ENCODE measurements at places on chromosomes 3 and 15.

DNA sequence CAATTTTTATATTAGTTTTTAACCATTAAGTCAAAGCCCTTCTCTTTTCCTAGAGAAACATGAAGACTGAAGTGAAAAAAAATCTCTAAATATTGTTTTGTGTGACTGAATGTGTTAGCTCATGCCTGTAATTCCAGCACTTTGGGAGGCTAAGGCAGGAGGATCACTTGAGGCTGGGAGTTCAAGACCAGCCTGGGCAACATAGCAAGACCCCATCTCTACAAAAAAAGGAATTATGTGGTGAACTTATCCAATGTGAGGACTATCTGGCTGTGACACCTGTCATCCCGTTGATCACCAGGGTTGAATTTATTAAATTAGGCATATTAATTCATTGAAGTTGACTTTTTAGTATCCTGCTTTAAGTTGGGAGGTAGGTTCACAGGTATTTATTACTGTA lies 13.0 kb downstream of the SMC4 start:
- DNase-seq, result no peak

DNA sequence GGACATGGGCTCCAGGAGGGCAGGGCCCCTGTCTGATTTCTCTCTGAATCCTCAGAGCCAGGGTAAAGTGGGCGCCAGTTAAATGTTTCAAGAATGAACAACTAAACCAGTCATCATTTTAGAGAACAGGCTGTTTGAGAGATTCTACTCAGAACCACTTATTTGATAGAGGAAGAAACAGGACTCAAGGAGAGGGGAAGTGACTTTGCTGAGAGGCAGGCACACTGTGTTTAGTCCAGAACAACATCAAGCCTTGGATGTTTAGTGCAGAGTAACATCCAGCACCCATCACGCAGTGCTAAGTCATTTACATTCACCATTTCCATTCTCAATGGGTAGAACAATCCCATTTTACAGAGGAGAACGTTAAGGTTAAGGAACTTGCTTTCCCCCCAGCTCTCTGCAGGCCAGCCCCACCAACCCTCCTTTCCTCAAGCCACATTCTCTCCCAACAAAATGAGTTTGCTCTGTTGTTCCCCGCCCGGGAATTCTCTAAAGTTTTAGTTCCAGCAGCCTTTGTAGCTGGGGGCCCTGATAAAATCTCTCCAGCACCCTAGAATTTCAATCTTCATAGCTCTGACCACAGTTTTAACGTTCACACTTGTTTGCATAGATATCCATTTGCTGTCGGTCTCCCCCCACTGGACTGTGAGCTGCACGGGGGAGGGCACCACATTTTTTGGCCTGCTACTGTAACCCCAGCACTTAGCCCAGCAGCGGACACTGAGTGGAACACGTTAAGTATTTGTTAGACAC lies 962 bp downstream of the NMNAT3 start:
- DNase-seq, result peak; percentile 47

DNA sequence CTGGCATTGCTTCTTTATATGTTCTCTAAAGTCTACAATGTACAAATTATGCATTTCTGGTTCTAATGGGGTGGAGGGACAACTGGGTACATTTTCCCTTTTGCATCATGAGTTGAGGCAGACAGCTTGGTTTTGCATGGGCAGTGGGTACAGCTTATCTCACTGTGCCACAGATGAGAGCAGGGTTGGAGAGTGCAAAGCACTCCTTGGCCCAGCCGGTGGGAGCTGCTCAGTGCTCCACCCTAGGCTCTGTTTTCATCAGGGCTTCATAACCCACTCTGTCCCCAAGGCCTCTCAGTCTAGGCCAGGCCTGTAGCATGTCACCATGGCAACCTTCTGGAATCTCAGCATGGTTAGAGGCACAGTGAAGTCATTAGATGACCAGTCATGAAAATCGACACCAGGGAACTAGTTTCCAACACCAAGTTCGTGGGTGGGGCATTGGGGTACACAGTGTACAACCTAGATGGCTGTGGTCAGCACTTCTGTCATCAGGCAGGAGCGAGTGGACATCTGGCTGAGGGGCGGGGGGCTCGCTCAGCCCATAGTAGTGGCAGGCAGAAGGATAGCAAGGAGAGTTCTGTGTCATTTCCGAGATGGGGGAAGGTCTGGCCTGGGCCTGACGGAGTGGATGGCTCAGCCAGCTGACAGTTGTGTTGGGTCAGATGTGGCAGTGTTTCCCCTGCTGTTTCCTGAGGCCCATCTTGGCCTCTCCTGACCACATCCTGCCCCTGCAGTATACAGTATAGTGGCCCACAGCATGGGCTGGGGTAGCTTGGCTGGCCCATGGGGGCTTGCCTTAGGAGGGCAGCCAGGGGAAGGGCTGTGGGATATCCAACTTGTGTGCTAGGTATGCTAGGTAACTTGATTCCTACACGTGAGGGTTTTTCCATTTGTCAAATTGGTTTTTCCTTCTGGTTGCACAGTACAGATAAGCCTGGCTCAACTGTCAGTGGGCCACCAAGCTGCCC lies 75.7 kb upstream of the PRR23C start:
- DNase-seq, result no peak

DNA sequence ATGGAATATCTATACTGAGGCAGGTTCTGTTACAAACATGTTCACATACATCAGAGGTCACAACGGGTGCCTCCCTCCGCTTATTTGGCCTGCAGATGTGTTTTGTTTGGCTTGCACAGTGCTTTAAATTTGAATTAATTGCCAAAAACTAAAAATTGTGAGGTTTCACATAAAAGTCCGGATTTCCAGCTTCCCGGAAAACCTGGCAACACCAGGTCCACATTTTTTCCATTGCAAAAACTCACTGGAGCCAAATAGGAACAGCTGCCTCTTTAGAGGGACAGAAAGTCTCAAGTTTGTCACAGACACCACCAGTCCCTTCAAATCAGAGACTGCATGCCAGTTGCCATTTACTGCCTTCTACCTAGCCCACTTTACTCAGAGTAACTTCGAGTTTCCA lies 205.9 kb upstream of the MDFIC2 start:
- no peak for DNase-seq

GRCh38 chr15:73799466-73799865 lies 46.3 kb upstream of the INSYN1 start:
- no peak for DNase-seq

DNA sequence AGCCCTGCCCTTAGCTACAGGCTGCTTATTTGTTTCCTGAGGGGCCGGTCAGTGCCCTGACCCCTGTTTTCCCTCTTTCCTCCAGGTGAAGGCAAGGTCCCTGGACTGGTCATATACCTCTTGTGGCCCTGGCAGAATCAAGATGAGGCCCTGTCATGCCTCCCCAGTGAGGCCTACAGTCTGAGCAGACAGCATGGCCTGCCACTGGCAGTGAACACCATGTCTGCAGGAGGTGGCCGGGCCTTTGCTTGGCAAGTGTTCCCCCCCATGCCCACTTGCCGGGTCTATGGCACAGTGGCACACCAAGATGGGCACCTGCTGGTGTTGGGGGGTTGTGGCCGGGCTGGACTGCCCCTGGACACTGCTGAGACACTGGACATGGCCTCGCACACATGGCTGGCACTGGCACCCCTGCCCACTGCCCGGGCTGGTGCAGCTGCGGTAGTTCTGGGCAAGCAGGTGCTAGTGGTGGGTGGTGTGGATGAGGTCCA lies 1.2 kb downstream of the KLHDC8B start:
- peak; percentile 31 for DNase-seq

DNA sequence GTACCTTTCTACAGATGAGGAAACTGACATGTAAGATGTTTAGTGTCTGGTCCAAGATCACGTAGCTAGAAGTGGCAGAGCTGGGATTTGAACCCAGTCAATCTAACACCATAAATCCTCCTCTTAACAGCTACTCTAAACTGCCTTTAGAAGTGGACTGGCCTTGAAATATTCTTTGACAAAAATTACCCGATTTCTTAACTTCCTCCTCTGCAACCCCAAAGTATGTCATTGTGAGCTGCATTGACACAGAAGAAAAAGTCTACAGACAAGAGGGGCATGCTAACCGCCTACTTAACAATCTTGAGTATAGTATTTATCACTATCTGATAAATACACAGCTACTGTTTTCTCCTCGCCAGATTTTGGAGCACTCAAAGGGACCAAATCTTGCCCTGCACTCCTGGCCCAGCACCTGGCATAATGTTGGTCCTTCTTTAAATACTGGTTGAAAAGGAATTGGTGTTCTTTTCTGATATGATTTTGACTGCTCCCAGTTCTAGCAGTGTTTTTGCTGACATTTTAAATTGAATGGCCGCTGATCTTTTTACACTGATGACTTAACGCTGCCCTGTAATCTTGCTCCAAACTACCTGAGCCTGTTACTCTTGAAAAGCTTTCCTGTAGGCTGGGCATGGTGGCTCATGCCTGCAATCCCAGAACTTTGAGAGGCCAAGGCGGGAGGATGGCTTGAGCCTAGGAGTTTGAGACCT lies 36.9 kb downstream of the ITPR1 start:
- DNase-seq, result no peak

- DNase-seq, result no peak
These were observed 786.2 kb downstream of the SQOR start for GRCh38 chr15:46420990-46421389.

GRCh38 chr3:118805007-118805406 lies 229.6 kb downstream of the IGSF11 start:
- DNase-seq, result no peak

DNA sequence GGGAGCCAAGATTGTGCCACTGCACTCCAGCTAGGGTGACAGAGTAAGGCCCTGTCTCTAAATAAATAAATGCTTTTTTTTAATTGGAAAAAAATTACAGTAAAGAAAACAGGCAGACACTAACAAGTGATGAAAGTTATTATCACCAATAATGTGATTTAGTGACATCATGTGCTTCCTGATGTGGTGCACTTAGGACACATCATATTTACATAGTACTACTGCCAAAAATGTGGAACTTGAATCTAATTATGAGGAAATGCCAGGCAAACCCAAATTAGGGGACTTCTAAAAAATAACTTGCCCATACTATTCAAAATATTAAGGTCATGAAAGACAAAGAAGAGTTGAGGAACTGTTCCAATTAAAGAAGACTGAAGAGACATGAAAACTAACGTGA lies 30.8 kb downstream of the MAP4 start:
- DNase-seq, result no peak

- DNase-seq, result no peak
These were observed 49.2 kb upstream of the RYK start for GRCh38 chr3:134299888-134300206.

DNA sequence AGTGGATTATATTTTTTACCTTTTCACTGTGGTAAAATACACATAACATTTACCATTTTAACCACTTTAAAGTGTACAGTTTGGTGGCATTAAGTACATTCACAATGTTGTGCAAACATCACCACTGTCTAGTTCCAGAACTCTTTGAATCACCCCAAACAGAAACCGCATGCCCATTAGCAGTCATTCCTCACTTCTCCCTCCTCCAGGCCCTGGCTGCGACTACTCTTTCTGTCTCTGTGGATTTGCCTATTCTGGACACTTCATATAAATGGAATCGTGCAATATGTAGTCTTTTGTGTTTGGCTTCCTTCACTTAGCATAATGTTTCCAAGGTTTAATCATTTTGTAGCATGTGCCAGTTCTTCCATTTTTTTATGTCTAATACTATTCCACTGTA lies 409.8 kb downstream of the NTRK3 start:
- DNase-seq, result no peak

DNA sequence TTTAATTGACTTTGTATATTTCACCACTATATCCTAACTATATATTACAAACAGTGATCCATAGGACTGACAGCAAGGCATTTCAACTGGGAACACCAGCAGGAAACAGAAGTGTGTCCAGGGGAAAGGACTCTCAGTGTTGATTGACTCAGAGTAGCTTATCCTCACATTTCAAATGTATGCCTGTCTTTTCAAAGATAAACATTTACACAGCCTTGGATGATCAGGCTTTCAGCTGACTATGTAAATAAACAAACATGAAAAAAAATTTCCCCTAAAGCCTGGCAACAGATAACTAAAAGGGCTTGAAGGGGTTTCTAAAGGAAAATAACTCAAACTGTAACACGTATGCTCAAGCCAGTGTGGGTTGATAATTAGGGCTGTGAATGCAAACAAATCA lies 321.8 kb downstream of the TBC1D5 start:
- DNase-seq, result no peak

DNA sequence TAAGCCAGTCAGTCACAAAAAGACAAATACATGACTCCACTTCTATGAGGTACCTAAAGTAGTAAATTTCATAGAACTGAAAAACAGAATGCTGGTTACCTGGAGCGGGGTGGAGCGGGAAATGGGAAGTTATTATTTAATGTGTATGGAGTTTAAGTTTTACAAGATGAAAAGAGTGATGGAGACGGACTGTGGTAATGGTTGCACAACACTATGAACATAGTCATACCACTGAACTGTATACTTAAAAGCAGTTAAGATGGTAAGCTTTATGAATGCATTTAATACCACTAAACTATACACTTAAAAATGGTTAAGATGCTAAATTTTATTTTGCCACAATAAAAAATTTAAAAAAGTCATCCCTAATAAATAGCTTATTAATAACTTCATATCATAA lies 23.2 kb downstream of the SFMBT1 start:
- no peak for DNase-seq

- DNase-seq, result peak; percentile 24
These were observed 56.4 kb upstream of the C15orf39 start for GRCh38 chr15:75145027-75145841.

DNA sequence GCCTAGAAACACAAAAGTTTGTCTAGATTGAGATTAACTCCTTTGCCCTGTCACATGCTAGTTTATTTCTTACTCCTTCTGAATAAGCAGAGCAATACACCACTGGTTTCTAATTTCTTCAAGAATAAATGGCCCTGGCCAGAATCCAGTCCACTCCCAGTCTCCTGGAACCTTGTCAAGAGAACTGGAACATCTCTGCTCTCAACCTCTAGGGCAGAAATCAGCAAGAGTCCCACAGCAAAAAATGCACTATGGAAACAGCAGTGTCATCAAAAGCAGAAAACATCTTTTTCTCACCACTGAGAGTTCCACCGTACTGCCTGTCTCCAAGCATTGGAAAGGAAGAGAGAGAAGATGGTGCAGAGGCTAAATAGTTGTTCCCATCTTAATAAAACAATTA lies 35.9 kb upstream of the PPP2R3A start:
- DNase-seq, result no peak

- DNase-seq, result no peak
These were observed 6.3 kb upstream of the RAMAC start for GRCh38 chr15:82979726-82980125.

DNA sequence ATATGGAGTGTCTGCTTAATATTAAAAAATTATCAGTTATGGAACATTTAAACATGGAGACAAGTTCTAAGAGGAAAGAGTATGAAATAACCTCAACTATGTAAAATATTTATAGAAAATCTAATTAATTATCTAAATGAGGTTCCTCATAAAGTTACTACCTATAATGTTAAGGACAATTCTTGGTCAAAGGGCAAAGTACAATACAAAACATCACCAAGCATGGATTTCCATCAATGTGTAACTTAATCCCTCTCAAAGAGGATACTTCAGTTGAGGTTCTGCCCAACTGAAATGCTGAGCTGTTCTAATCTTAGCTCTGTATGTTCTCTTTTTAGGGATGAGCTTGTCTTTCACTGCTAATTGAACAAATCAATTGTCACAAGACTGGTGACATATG lies 56.0 kb upstream of the CHRM5 start:
- DNase-seq, result no peak

All from erythroblast (primary cell).